DMS 273 treated with DMSO at 0.1 percent for 48 hours (cell line): ENCODE measurements at places on chromosomes 1 and 21.
A peak's percentile ranks its signal among the peaks of the same experiment; 100 is the strongest.

DNA sequence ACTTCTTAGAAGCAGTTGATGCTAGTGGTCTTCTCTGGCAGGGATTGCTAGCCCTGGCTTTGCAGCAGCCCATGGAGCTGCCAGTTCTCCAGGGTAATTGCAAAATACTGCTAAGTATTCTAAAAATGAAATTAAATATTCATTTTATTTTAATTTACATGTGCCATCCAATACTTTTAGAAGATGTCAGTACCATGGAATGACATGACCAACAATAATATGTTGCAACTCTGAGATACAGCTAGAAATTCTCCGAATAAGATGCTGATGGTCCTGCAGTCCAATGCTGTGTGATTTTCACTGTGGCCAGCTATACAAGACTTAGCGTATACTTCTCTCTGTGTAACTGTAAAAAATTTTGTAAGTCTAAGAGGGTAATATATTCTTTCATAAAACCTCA is 20.0 kb upstream of the WARS2 start:
- no peak for DNase-seq

- no peak for DNase-seq
Measured at GRCh38 chr1:58745666-58746065, 38.2 kb downstream of the JUN start.

DNA sequence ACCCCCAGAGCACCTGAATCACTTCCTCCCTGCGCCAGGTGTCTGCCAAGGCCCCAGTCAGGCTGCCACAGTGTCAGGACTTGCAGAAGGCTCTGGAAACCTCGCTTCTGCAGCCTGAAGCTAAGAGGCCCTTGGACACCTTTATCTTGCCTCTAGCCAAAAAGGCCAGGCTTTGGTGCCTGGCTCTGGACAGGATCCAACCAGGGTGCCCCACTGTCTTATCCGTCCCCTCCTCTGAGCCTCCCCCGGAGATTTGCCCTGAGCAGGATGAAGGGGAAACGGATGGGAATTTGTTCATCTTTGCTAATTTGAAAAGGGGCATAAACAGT is 12.8 kb upstream of the CLSTN1 start:
- DNase-seq, result no peak

DNA sequence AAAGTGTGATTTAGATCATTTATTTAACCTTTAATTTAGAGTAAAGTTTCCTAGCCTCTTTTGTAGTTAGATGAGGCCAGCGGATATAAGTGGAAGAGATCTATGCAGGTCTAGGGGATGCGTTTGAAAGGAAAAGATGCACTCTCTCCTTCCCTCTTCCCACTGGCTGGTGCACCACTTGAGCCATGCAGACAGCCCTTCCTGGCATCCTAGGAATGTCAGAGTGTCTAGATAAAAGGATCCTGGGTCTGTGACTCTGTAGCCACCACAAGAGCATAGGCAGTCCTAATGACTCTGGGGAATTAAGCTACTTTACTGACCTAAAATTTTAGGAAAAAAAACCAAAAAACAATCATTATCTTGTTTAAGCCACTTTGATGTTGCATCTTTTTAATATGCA is 16.0 kb upstream of the STUM start:
- no peak for DNase-seq

GRCh38 chr1:108049178-108049819 is 84.3 kb upstream of the VAV3 start:
- no peak for DNase-seq

- DNase-seq, result no peak
Measured at GRCh38 chr21:27424601-27425000, 457.7 kb upstream of the ADAMTS5 start.

DNA sequence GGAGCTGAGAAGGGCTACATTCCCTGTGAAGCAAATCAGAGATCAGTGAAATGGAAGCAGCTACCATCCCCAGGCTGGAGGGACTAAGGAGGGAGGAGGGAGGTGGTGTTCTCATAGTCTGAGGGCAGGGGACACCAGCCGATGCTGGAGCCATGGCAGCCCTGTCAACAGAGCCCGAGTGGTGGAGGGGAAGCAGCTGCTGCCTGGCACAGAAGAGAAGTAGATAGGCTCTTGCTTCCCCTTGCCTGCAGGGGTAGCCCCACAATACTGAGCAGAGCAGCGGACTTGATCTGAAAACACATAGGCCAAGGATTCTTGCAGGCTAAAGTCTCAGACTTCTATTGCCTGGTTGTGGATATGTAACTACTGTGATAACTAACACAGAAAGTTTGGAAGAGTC is 255.1 kb downstream of the FGGY start:
- no peak for DNase-seq

- DNase-seq, result no peak
Measured at GRCh38 chr1:160095382-160096105, 2.9 kb downstream of the IGSF8 start.

- no peak for DNase-seq
Measured at GRCh38 chr1:93963585-93963984, 54.4 kb upstream of the GCLM start.

GRCh38 chr1:218164930-218165700 is 120.0 kb upstream of the RRP15 start:
- DNase-seq, result no peak

DNA sequence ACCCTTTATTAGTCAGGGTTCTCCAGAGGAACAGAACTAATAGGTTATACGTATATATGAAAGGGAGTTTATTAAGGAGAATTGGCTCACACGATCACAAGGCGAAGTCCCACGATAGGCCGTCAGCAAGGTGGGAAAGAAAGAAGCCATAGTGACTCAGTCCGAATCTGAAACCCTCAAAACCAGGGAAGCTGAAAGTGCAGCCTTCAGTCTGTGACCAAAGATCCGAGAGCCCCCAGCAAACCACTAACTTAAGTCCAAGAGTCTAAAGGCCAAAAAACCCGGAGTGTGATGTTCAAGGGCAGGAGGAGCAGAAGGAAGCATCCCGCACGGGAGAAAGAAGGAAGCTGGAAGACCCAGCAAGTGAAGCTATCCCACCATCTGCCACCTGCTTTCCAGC is 9.9 kb downstream of the IFNLR1 start:
- DNase-seq, result no peak

GRCh38 chr1:179632868-179633267 is 41.2 kb downstream of the TDRD5 start:
- DNase-seq, result no peak

DNA sequence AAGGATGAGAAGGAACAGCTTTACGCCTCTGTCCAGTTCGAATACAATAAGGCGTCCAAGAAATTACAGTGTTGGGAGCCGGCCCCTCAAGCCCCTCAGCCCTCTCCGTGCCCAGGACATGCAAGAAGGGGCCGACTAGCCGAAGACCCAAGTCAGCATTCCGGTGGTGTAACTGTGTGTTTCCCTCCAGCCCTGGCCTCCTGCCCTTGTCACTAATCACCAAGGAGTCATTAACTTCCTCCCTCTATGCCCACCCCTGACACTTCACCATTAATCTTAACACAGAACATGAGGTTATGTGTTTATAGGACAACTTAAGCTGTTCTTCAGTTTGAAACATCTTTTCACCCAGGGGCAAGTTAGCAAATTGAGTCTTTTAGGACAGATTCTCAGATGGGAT is 16.4 kb upstream of the C4BPB start:
- DNase-seq, result no peak

DNA sequence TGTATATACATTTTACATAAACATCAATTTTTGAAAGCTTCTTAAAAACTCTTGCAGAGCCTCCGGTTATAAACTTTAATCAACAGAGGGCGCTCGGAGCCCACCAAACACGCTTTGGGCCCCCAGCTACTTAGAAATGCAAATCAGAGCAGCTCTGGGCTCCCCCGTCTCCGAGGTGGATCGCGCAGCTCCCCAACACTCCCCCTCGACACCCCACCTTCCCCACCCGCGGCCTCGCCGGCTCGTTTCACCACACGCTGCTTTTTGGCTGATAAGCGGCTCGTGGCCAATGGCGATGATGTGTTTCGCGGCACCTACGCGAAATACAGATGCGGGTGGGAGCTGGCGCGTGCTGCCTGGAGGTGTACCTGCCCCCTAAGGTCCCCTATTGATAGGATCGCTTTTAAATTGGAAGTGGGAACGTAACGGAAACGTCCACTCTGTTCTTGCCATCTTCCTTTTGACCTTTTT is 1.7 kb upstream of the KIF26B start:
- DNase-seq, result peak; percentile 33

DNA sequence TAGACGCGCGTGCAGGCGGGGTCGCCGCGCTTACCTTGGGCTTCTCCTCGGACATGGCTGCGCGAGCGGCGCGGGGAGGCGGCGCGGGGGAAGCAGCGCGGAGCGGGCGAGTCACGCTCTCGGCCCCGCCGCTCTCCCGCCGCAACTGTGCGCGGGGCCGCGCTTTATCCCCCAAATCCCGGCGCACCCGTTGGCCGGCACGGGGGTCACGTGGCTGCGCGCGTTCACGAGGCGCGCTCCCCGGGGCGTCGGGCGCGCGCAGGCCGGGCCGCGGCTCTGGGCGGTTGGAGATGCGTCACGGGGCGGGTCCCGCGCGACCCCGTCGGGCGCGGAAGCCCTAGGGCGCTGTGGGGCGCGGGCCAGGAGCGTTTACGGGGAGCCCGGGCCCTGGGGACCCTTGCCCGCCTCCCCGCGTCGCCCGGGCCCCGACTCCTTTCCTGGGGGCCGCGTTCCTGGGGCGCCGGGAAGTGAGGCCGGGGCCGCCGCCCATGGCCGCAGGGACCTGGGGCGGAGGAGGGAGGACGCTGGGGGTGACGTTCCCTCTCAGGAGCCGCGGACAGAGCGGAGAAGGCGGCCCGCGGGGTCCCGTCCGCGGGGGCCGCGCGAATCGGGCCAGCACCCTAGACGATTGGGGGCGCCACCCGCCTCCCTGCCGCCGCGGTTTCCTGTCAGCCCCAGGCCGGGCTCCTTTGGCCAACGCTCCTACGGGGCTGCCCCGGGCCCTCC is at the start of gene SUMO3:
Gene SUMO3 (minus strand): TSS at position 149 of the 726 bp plus-strand sequence. CDS start 94 bp downstream, at position 55.
- no peak for DNase-seq

DNA sequence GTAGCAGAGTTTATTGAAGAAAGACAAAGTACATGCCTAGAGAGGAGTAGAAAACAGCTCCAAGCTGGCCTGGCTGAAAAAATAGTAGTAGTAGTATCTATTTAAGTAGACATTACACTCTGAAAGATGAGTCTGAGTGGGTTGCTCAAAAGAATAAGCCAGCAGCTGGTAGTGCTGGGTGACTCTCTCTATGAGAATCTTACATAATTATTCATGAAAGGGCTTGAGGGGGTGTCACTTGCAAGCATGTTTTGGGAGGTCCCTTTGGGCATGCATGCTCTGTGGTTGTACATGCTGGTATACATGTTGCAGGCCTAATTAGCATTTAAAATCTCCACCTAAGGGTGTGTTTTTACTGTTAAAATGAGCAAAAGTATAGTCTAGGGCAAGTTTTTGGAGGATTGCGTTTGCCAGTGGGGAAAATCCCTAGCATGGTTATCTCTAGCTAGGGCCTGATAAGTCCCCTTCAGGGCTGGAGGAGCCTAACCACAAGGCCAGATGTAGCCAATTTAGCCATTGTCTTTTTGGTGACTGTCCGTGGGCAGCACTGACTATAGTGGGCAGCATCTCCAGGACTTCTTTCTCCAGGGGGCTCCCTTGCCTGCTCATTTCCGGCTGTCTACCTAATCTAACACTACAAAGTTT is 11.0 kb upstream of the FCGR2A start:
- DNase-seq, result no peak

DNA sequence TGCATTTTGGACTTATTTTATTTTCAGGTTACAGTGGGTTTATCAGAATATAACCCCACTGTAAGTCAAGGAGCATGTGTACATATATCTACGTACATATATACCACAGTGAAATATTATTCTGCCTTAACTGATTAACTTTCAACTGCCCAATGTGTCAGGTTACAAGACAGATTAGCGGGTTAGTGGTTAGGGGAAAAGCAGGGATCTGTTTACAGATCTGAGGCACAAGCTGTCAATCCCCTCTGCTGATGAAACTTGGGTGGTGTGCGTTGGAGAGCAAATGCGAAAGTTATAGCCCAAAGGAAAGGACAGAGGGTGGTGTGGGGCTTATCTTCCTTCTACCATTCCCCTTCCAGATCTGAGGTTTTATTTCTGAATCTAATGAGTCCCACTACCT is 238.2 kb upstream of the KCNK2 start:
- no peak for DNase-seq

DNA sequence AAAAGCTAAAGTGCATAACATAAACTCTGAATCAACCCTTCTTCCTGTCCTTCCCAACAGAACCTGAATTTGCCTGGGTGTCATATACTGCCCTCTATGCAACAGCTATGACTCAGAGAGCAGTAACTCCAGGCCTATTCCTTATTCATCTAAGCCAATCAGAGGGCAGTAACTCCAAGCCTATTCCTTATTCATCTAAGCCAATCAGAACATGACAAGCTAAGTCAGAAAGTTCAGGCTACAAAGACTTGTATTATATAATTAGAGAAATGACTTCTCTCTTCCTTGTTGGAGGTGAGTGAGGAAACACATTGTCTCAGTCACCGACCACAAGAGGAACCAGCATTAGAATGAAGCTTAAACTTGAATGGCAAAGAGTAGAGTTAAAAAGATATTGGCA is 26.2 kb upstream of the TADA1 start:
- no peak for DNase-seq

DNA sequence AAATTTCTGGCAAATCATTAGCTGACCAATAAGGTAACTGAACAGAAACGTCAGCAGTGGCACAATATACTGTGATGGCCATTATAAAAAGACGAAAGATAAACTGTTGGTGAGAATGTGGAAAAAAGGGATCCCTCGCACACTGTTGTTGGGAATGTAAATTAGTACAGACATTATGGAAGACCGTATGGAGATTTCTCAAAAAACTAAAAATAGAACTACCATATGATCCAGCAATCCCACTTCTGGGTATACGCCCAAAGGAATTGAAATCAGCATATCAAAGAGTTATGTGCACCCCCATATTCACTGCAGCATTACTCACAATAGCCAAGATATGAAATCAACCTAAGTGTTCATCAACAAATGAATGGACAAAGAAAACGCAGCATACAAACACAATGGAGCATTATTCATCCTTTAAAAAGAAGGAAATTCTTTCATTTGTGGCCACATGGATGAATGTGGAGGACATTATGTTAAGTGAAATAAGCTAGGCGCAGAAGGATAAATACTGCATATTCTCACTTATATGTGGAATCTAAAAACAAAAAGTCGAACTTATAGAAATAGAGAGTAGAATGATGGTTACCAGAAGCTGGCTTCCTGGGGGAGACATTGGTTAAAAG is 257.7 kb downstream of the RHOU start:
- DNase-seq, result no peak

- DNase-seq, result no peak
Measured at GRCh38 chr1:24032981-24033380, 52.9 kb upstream of the SRSF10 start.

- DNase-seq, result no peak
Measured at GRCh38 chr1:168468042-168468809, 75.6 kb downstream of the XCL2 start.

GRCh38 chr1:57142169-57142568 is 176.4 kb upstream of the C8B start:
- no peak for DNase-seq

- DNase-seq, result no peak
Measured at GRCh38 chr21:37266515-37267221, 466 bp downstream of the VPS26C start.

- no peak for DNase-seq
Measured at GRCh38 chr21:37845535-37845934, 70.7 kb downstream of the KCNJ6 start.
